LoVo (cell line): ENCODE measurements at places on chromosomes 11 and 22.

- no peak for DNase-seq
Observed at GRCh38 chr11:43693731-43694130, 13.2 kb downstream of the HSD17B12 start.

- DNase-seq, result no peak
Observed at GRCh38 chr11:71245601-71246391, 6.6 kb downstream of the SHANK2 start.

DNA sequence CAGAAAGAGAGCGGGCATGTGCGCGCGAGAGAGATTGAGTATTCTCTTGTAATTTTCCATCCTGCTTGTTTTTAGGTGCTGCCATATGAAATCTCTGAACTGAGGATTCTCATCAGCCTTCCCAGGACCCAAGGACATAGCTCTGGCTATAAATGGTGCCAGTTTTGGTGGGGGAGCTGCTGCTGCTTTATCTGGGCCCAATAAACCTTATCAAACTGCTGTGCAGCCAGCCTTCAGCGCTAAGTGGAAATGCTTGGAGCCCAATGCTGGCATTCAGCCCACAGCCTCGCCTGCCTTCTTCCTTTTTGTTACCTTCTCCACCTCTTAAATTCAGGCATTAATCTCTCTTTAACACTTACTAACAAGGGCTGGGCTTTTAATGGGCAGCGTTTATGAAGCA lies 2.4 kb upstream of the ZBTB16 start:
- DNase-seq, result no peak

DNA sequence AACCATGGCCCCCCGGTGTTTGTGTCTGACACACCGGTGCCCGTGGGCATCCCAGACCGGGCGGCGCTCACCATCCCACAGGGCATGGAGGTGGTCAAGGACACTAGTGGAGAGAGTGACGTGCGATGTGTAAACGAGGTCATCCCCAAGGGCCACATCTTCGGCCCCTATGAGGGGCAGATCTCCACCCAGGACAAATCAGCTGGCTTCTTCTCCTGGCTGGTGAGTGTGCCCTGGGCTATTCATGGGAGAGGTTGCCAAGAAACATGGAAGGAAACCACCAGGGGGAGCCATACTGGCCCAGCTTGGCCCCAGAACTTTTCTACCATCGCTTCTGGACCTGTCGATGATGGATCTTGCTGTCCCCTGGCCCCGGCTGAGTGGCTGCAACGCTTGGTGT lies 36.5 kb downstream of the PRDM11 start:
- DNase-seq, result peak; percentile 16

GRCh38 chr11:13289081-13289480 lies 11.5 kb downstream of the BMAL1 start:
- no peak for DNase-seq

DNA sequence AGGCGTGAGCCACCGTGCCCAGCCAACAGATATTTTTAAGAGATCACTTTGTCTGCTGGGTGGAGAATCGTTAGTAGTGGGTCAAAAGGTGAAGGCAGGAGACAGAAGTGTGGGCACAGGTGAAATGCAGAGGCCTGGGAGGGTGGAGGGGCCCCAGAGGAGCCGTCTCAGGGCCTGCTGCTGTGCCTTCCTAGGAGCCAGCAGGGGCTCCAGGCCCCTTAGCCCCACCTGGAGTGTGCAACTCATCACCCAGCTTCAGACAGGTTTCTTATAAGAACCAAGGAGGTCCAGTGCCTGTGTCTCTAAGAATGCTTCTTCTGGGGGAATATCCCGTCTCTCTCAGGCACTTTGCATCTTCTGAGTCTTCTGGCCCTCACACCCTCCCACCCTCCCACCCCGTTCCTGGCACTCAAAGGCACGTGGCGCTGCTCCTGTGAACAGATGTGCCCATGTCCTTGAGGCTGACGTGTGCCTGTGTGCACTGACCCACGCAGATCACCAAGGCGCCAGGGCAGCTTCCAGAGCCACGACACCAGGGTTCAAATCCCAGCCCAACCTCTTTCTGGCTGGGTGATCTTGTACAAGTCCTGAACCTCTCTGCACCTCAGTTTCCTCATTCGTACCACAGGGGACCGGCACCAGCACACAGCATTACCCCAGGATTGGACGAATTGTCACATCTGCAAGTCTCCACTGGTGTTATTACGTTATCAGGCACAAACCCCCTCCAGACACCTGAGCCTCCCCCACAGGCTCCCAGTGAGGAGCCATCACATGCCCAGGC lies 3.4 kb downstream of the ARSA start:
- no peak for DNase-seq

- DNase-seq, result no peak
Observed at GRCh38 chr11:61701242-61701886, 21.2 kb downstream of the DAGLA start.

- no peak for DNase-seq
Observed at GRCh38 chr11:36153551-36153950, 135.7 kb downstream of the COMMD9 start.

DNA sequence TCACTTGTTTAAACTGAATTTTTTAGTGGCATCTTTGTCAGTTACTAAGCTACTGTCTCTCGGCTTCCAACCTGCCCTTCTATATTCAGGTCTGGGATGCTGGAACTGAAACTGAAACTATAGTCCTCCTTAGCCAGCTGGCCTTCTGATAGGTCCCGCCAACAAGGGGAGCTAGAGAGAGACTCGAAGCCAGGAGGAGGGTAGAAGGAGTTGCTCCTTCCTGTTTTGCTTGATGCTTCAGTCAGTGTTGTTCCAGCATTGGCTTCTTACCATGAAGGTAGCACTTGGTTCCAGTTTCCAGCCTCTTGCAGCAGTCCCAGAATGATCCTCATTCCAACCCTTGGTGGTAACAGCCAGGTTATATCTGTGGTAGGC lies 32.9 kb upstream of the HORMAD2 start:
- DNase-seq, result no peak
